ENCODE measurements at places on chromosomes 4 and X.

DNA sequence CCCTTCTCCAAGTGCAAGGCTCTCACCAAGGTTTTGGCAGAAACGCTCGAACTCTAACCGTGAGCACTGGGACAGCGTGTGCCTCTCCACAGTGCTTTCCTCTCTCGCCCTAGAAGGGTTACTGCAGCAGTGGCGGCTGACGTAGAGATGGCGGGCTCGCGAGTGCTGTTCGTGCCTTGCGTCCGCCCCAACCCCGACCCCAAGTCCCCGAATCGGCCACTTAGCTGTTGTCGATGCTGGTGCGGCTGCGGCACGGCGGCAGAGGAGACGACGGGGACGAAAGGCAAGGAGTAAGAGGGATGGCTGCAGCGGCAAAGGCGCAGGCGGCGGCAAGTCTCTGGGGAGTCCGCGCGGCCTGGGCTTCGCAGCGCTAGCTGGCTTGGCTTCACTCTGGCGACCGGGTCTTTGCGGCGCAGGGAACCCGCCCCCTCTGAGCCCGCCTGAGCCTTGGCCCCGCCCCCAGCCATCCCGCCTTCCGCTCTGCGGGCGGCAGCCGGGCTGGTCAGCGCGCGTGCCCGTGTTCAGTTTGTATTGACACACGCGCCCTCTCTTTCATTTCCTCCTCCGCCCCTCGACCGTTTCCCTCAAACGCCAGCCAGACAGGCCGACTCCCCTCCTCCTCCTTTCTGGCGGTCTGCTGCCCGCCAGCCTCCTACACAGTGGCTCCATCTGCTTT is at the start of gene SPIN4:
Gene SPIN4, minus strand, starts transcription at position 392 of the 676 bp plus-strand sequence. CDS start 513 bp downstream, outside the sequence.
- DNase-seq = peak; percentile 74

GRCh38 chr4:174828845-174829701 is at the start of gene GLRA3:
Gene GLRA3 (minus strand): TSS chr4:174829247. CDS start chr4:174828811, 436 bp downstream.
- no peak for DNase-seq

- DNase-seq = no peak
These were observed 214.4 kb downstream of the ARAP2 start for GRCh38 chr4:36029951-36030350.

DNA sequence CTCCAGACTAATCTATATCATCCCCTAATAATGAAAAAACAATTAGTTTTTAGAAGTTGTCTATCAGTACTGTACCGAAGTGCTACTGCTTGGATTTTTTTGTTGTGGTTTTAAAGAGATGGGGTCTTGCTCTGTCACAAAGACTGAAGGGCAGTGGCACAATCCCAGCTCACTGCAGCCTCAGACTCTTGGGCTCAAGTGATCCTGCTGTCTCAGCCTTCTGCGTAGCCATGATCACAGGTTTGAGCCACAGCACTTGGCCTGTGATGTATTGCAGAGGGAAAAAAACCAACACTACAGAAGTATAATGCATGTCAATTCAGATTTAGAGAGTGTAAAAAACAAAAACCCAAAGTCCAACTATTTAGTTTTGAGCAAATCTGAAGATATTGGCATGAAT is 875.0 kb downstream of the ADGRL3 start:
- DNase-seq = no peak

GRCh38 chr4:169741569-169741968 is 16.2 kb downstream of the HPF1 start:
- DNase-seq = no peak

- DNase-seq = no peak
These were observed 38.6 kb upstream of the TLR3 start for GRCh38 chr4:186030399-186030775.

GRCh38 chr4:105145903-105146275 is 787 bp upstream of the TET2 start:
- peak; percentile 23 for DNase-seq

DNA sequence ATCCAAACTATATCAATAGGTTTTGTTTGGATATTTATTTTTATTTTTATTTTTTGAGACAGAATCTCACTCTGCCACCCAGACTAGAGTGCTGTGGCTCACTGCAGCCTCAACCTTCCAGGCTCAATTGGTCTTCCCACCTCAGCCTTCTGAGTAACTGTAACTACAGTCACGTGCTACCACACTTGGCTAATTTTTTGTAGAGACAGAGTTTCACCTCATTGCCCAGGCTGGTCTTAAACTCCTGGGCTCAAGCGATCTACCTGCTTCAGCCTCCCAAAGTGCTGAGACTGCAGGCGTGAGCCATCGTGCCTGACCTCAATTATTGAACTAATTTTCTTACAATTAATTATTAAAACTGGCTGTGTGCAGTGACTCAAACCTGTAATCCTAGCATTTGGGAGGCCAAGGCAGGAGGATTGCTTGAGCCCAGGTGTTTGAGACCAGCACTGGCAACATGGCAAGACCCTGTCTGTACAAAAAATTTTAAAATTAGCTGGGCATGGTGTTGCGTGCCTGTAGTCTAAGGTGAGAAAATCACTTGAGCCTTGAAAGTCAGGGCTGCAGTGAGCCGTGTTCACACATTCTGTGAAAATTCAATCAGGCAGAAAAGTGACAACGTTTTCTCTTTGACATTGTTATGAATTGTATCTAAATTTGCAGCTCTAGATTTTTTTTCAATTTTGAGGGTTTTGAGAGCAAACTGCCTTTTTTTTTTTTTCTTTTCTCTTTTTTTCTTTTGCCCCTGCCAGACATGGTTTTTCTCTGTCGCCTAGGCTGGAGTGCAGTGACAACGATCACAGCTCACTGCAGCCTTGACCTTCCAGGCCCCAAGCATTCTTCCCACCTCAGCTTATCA is 66.0 kb downstream of the UBE2K start:
- DNase-seq = no peak

DNA sequence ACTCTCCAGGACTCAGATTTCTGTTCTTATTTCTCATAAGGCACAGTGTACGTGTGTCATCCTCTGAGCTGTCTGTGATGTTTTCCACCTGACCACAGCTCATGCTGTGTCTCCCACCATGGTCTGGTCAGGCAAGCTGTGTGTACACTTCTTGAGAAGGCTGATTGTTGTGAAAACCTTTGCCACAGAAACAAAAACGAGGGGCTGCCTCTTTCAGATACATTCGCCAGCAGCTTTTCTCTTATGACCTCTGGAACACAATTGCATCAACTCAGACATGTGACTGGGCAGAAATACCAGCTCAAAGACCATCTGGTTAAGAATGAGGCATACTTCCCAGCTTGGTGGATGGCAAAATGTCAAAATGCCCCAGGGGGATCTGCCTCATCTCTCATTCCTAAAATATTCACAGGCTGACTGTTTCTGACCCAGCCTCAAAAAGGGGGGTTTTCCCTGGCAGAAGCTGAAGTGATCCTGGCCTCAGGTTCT is 46.1 kb downstream of the PGRMC2 start:
- DNase-seq = no peak

- no peak for DNase-seq
These were observed 598.4 kb upstream of the GNPDA2 start for GRCh38 chr4:45324455-45325417.

DNA sequence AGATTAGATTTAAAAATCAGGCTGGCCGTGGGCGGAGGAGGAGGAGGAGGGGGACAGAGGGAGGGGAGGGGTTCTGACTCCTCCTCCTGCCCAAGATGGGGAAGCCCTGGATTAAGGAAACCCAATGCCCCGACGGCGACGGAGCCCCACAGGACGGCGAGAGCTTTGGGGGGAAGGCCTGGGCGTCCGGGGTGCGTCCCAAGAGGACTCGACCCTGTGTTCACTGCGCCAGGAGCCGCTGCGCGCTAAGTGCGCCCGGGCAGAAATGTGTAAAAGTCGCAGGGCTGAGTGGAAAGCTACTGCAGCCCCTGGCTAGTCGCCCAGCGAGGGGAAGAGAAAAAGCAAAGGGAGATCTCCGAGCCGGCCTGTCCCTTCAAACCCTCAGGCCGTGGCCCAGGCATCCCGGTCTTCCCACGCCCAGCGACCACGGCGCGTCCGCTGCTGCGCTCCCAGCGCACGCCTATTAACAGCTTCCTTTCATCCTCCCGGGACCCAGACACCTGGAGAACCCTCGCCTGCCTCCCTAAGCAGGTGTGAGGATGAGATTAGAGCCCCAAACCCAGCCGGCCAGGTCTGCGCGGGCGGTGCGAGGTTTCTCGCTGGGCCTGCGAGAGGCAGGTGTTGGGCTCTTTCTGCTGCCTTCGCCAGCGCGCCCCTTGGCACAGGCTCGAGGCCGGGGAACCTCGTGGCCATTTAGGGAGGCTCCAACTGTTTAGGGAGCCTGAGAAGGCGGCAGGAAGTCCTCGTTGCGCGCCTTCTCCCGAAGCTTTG is 1.4 kb upstream of the RPS6KA3 start:
- DNase-seq = peak; percentile 21

DNA sequence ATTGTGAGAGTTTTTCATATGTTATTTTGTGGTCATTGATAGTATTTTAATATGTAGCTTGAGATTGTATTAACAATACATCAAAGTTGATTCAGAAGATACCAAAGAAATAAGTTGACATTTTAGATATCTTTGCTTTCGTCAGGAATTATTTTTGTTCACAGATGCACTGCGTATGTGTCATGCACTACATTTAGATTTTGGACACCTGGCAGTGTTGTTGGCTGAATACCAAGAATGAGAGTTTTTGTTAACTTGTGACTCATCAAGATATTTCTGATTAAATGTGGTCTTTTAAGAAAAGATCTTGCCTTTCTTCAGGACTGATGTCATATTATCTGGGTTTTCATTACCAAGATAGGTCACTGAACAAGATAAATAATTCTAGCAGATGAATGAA is 633.4 kb downstream of the CENPC start:
- DNase-seq = no peak

GRCh38 chr4:26310264-26310663 is 10.6 kb upstream of the RBPJ start:
- no peak for DNase-seq

- peak; percentile 43 for DNase-seq
These were observed 13.9 kb downstream of the SCARB2 start for GRCh38 chr4:76199664-76200211.

- no peak for DNase-seq
These were observed 11.1 kb downstream of the CENPU start for GRCh38 chr4:184722798-184723197.

- DNase-seq = no peak
These were observed 159.1 kb upstream of the PSAPL1 start for GRCh38 chr4:7593646-7594412.

DNA sequence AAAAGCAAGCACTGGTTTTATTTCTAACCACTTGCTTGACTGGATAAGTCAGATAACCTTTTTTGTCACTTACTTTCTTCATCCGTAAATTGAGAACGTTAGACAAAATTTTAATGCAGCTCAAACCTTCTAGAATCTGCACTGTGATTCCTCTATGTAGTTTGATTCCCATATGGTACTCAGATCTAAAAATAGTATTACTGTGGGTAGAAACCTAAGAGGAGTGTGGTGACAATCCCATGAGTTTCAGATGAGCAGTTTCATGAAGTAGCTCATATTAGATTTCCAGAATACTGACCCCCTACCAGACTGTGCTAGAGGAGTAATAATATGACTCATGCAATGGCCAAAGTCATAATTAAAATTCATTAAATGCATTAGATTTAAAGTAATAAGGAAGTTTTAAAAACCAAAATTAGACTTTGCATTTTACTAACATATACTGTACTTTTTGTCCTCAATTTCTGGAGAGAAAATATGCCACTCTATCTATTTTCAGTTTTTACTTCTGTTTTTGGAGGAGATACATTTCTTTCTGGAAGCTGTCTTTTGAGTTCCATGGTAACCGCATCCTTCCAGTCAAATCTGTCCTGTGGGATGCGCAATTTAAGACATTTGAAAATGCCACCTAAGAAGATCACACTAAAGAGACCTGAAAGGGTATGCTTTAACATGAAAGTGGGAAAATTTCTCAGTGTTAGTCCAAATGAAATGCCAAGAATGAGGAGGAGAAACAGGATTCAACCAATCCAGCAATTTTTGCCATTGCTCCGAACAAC is 64.1 kb upstream of the GPM6A start:
- DNase-seq = no peak

DNA sequence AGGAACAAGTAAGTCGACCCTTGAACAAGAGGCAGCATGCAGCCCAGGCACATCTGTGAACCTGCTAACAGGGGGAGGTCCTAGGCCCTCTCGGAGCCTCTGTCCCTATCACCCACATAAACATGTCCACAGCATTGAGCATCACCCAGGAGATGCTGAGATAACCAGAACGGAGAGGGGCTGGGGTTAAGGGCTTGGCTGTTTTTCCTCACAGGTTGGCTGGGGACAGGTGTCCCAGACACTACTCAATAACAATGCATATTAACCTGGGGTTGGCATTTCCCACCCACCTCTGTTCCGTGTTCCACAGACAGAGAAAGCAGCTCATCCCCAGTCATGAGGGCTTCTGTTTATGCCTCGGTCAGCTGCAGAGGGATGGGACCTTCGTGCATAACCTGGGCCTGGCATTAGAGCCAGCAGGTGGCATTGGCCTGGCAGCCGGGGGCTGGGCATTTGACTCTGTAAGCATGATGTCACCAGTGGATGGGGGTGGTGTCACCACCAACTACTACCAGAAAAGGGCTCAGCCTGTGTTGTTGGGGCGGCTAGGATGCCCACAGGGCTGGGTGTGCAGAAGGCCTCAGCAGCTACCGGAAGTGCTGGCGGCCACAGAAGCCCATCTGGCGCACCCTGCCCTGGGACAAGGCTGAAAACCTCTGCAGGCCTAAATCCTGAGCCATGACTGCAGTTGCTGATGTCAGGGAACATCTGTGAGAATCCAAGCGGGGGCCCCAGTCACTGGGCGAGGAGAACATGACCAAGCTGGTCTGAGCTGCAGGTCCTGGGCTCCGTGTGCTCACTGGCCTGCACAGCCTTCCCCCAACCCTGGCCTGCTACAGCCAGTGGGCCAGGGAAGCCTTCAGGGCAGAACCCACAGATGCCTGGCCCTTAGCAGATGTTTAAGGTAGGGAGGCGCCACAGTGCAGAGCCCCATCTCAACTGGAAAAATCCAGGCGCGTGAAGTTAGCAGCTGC is 351.4 kb downstream of the NR3C2 start:
- no peak for DNase-seq

GRCh38 chr4:171954650-171955049 is 141.4 kb downstream of the GALNTL6 start:
- no peak for DNase-seq

DNA sequence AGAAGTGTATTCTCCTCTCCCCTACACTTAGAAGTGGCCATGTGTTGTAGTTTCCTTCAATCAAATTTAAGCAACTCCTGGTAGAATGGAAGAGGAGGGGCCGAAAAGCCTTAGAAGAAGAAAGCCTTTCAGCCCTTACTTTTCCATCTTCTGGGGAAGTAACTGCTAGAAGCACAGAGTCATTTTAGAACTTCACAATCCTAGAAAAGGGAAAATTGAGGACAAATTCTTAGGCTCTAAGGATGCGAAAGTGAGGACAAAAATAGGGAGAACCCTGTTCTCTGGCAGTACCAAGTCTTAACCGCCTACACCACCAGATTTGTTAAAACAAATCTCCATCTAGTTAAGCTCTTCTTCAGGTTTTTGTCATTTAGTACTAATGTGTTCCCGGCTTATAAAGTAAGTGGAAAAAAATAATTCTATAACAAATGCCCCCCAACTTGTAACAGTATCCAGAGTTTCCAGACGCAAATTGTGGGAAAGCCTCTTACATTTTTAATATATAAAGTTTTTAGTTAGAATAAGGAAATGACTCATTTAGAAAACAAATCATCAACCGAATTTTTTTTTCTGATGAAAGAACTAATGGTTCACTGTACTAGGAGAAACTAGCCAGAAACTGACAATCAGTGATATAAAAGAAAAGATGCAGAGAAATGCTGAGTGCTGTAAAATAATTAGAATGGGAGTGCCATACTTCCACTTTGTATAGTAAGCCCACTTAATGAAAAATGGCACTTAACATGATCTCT is 76.0 kb downstream of the ARAP2 start:
- no peak for DNase-seq

All from CD4-positive, alpha-beta T cell treated with Interferon gamma for 1 hour (primary cell).